ENCODE measurements at places on chromosomes 12 and 14.

DNA sequence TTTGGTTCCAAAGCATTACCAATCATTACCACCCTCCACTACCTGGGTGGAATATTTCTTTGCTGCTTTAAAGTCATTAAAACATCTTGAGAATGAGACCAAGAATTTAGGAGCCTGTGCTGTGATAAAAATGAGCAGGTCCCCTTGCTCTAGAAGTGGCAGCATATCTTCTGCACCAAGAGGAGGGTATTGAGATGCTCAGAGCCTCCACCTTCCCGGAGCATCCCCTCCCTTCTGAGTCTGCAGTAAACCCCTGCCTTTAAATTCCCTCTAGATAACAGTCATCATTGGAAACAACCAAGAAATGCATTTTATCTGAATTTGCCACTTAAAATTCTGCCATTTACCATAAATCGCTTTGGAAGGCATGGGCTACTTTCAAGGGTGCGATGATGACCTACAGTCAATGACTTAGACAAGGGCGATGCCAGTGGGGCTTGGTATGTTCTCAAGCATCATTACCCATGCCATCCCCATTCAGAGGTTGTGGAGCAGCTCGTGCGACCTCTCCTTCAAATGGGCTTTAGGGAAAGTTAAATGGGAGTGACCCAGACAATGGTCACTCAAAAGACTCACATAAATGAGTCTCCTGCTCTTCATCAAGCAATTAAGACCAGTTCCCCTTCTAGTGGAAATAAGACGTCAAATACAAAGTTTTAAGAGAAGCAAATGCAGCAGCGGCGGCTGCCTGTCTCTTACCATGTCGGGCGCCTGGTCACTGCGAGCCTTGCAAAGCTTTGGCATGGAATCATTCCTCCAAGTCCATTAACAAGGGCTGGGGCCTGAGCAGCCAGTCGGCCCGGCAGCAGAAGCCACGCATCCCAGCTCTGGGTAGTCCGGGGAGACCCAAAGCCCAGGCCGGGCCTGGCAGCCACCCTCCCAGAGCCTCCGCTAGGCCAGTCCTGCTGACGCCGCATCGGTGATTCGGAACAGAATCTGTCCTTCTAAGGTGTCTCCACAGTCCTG lies 334.5 kb downstream of the TMEM121 start:
- DNase-seq = no peak

DNA sequence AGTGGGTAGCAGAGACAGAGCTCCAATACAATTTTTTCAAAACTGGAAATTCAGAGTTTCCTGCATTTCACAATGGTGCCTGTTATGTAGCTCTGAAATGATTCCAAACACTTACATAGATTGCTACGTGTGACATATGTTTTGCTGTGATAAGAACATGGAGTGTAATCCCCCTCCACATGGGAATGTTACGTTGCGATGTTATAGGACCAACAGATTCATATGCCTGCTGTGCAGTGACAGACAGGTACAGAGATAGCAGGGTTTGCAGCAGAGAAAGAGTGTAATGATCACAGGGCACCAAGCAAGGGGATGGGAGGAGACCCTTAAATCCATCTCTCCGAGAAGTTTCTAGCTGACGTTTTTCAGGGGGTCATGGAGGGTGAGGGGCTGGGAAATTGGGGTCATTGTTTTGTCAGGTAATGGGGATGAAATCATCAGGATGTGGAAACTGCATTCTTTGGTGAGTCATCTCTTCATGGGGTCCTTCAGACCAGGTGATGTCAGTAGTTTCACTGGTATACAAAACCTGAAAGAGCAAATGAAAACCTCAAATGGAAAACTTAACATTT lies 76.6 kb upstream of the OSBPL8 start:
- no peak for DNase-seq

GRCh38 chr14:44828023-44828422 lies 133.7 kb downstream of the KLHL28 start:
- no peak for DNase-seq

DNA sequence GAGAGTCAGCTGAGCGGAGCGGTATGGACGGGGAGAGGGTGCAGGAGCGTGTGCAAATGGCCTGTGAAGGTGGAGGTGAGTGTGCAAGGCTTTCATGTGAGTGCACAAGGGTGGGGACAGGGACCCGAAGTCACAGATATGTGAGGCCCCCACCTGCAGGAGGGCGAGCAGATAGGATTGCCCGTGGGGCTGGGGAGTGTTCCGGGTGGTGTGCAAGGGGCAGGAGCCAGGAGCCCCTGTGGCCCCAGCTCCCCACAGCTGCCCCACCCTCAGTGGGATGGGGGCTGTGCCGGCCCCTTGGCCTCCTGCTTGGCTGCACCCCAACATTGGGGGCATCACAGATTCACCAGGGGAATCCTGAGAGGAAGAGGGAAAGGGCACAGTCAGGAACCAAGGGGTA lies 5.5 kb upstream of the ZNF384 start:
- no peak for DNase-seq

- no peak for DNase-seq
Measured at GRCh38 chr12:110498984-110499706, 2.8 kb downstream of the VPS29 start.

DNA sequence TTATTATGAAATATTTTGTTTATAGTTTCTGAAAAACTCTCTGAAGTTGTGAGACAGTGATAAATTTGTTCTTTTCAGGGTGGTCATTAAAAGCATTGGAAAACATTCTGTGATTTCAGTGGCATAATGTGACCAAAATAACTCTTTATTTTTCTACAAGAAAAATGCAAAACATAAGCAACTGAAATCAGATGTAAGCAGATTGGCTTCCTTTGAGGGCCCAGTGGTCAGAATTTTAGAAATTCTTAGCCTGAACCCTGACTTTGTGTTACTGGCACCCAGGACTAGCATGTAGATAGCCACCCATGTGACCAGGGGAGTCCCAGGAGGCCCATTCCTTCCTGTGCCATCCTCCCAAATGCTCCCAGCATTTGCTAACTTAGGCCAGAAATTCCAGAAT lies 145.6 kb upstream of the SLC38A2 start:
- DNase-seq = no peak

- DNase-seq = no peak
Measured at GRCh38 chr12:402029-402389, 565 bp downstream of the CCDC77 start.

- DNase-seq = no peak
Measured at GRCh38 chr14:104394409-104394851, 185.1 kb upstream of the C14orf180 start.

GRCh38 chr14:55582746-55583145 lies 2.7 kb downstream of the KTN1 start:
- no peak for DNase-seq

DNA sequence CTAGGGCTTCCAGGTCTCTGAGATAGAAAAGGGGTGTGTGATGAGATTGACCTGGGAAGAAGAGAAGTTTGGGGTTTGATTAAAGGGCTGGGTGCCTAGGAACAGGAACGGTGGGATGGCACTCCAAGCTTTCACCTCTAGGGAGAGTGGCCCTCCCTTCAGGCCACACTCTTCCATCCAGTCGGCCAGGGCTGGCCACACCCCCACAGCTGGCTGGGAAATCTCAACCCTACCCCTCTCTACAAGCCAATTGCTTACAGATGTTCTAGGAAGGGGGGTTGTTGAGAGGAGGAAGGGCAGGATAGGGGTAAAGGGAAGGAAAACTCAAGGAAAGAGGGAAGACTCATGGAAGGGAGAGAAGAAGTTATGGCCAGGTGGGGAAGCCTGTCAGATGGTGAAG lies 6.6 kb upstream of the ITGA5 start:
- DNase-seq = no peak

Data from renal cortex interstitium (tissue), 15 donors.